Dermis microvascular lymphatic vessel endothelial cell (primary cell): ENCODE measurements at places on chromosomes 13 and 19.

GRCh38 chr13:109974354-109974753 lies 188.0 kb upstream of the IRS2 start:
- no peak for DNase-seq

- no peak for DNase-seq
These were observed 27.4 kb upstream of the TUBGCP3 start for GRCh38 chr13:112615391-112615790.

DNA sequence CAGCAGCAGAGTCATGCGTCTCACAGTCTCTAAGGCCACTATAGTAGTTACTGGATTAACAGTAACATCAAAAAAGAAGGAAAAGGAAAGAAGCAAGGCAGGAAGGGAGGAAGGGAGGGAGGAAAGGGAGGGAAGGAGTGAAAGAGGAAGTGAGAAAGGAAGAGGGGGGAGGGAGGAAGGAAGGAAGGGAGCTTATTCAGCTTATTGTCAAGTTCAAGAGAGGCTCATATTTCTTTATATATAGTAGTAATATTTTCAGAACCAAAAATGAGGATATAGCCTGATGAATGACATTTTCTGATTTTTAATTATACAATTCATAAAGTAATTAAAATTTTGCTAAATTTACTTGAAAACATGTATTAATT lies 17.7 kb upstream of the RUBCNL start:
- DNase-seq = no peak

- DNase-seq = no peak
These were observed 228.2 kb downstream of the PCDH20 start for GRCh38 chr13:61187471-61187870.

GRCh38 chr19:45423033-45423588 lies 606 bp downstream of the ERCC1 start:
- no peak for DNase-seq

GRCh38 chr13:69980799-69981198 lies 126.8 kb upstream of the ATXN8OS start:
- no peak for DNase-seq

- DNase-seq = no peak
These were observed 17.1 kb downstream of the CHERP start for GRCh38 chr19:16524991-16525734.

DNA sequence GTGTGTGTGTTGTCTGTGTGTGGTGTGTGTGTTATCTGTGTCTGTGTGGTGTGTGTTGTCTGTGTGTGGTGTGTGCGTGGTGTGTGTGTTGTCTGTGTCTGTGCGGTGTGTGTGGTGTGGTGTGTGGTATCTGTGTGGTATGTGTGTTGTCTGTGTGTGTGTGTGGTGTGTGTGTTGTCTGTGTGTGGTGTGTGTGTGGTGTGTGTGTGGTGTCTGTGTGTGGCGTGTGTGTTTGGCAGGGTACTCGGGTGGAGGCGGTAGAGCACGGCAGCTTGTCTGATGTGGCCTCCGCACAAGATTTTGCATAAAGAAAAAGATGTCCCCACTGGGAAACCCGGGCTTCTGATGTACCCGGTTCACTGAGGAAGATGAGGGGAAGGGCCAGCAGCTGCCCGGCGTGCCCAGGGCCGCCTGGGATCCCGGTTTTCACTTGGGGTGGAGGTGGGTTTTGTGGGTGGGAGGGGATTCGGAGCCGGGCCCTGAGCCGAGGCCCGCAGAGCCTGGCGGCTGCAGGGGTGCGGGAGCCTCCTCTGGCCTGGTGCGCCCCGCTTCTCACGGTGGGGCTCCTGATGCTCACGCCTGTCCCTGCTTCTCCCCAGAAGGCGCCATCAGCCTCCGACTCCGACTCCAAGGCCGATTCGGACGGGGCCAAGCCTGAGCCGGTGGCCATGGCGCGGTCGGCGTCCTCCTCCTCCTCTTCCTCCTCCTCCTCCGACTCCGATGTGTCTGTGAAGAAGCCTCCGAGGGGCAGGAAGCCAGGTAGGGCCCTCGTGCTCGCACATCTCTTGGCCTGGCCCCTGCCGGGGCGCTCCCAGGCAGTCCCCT lies 21.2 kb downstream of the HDGFL2 start:
- no peak for DNase-seq

DNA sequence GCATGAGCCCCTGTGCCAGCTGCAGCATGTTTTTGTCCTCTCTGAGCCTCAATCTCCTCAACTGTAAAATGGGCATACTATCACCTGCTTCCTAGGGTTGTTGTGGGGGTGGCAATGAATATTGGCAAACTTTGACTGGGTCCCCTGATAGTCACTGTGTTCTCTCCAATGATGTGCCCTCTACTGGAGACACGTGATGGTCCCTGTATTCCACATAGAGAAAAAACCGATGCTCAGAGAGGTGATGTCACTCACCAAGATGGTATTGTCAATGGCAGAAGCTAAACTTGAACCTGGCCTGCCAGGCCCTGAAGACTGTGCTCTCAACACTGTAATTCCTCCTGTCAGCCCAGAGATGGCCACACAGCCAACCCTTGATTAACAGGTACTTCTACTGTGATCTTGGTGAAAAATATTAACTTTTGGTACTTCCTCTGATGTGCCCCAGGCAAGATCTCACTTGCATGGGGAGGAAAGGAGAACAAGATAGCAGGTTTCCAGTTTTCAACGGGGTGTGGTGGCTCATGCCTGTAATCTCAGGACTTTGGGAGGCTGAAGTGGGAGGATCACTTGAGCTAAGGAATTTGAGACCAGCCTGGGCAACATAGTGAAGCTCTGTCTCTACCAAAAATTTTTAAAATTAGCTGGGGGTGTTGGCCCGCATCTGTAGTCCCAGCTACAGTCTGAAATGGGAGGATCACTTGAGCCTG lies 3.6 kb downstream of the CEACAM20 start:
- DNase-seq = no peak

- DNase-seq = no peak
These were observed 1.1 kb downstream of the PDE4A start for GRCh38 chr19:10421240-10422045.

DNA sequence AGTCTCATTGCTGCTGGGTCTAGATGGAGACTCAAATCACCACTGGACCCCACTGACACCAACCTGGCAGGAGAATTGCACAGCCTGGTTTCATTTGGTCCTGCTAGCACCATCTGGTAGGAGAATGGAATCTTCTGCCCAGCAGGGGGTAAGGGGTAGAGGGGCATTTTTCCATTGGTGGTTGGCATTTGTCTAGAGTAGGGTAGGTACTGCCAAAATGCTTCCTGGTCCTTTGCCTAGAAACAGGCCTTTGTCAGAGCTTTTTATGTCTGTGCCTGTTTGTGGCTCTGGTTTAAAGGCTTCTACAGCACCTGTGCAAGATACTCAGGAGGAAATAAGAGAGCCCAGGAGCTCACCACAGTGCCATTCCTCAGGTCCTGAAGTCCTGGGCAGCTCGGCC lies 121.3 kb downstream of the KCTD12 start:
- no peak for DNase-seq
